ENCODE measurements at places on chromosomes 2 and 18. TPM values are rescaled to one million over a fixed set of nuclear protein-coding genes. Genes with fewer than 3 reads are reported as not detected.

AOX1 gene
- total RNA-seq: 2.8 TPM

DNA sequence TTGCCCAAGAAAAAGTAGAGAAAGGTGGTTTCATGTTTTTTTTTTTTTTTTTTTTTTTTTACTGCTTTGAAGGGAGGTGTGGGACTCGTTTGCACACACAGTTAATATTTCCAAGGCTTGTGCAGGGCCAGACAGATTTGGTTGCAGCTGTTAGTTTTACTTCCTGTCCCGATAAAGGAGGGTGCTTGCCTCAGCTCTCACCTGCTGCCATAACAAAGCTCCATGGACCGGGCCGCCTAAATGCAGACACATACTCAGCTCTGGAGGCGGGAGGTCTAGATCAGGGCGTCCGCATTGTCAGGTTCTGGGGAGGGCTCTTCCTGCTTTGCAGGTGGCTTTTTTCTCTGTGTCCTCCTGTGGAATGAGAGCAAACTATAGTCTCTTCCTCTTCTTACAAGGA, 69.9 kb downstream of the ODC1 start:
- DNase-seq: no peak

ECEL1 gene
- total RNA-seq: 6.5 TPM

GRCh38 chr18:35491700-35492077, 6.1 kb downstream of the INO80C start:
- no peak for DNase-seq

PSMD1 gene
- 80.6 TPM for total RNA-seq

DNA sequence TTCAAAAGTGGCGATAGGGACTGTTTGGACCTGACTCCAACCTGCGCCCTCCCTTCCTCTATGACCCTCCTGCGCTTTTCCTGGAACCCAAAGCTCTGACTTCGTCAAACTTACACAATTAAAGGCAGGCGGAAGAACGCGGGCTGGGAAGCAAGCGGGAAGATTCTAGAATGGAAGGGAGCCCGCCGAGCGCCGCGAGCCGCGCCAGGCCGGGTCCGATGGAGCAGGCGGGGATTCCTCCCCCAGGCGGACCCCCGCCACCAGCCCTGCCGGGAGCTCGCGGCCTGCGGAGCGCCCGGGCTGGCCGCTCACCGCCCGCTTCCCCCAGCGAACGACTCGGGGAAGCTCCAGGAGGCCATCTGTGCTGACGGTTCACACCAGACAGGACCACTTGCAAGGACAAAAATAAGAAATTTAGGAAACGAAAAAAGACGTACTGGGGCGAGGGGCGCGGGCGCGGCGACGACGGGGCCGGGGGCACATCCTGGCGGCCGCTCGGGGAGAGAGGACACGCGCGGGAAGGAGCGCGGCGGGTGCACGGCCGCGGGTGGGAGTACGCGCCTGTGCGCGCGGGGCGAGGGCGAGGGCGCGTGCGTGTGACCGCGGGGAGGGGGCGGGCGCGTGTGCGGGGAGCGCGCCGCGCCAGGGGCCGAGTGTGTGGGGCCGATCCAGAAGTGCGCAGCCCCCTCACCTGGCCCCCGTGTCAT, 1.1 kb upstream of the SALL3 start:
- no peak for DNase-seq

DNA sequence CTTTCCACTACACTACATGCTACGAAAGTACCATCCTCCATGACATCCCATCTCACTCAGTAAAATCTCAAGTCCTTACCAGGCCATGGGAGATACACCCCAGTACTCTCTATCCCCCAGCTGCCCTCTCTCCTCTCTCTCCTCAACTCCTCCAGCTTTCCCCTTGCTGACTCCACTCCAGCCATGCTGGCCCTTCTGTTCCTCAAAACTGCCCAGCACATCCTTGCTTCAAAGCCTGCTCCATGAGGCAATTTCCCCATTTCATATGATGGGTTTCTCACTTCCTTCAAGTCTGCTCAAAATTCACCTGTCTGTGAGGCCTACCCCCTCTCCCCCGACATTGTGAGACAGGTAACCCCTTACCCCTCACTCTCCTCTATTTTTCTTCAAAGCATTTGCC, 8.6 kb downstream of the CHN1 start:
- DNase-seq: no peak

IL18R1 gene
- 0.09 TPM for total RNA-seq

RAB6C gene
- total RNA-seq: 1.2 TPM

- DNase-seq: no peak
Measured at GRCh38 chr2:111030945-111031344, 89.8 kb upstream of the BCL2L11 start.
